Fibroblast of upper back skin (primary cell): ENCODE measurements at places on chromosomes 7 and 10.

- DNase-seq: no peak
Observed at GRCh38 chr7:50349963-50350944, 45.7 kb downstream of the IKZF1 start.

DNA sequence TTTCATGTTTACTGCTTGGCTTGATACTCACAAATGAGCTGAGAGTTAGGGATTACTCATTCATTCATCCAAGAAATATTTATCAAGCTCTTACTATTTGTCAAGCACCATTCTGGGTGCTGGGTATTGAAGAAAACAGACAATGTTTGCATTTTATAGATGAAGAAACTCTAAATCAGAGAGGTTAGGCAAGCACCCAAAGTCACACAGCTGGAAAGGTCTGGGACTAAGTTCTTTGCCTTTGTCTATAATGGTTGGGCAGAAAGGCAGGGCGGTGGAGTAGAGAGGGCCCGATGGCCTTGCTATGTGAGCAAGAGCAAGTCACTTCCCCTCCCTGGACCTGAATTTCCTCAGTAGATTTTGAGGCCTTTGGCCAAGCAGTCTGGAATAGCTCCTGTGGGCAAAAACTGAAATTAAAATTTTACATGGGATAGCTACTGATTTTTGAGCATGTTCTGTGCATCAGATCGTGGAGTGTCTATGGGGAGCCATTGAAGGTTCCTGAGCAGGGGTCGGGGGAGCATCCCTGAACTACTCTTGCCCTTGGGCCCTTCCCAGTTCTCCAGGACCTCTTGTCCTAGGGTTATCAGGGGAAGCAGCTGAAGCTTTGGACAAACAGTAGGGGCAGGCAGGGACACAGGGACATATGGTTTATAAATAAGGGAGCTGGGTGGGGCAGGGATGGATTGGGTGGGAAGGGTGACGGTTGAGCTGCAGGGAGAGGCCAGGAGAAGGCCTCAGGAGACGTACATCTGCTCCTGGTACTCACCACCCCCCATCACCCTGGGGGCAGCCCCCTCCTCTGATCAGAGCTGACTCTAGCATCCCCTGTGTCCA, 23.3 kb downstream of the AQP1 start:
- DNase-seq: no peak

- DNase-seq: peak; percentile 26
Observed at GRCh38 chr10:16440396-16441133, 3.8 kb downstream of the PTER start.

- DNase-seq: peak; percentile 9
Observed at GRCh38 chr7:8261711-8262695, at the start of gene ICA1. Gene ICA1, minus strand, starts transcription at chr7:8262167. Its CDS starts 26,241 bp downstream, at chr7:8235926.

- DNase-seq: peak; percentile 70
Observed at GRCh38 chr10:82378146-82378545, 503.2 kb downstream of the NRG3 start.

GRCh38 chr10:102832987-102833386, 4.2 kb downstream of the CYP17A1 start:
- peak; percentile 32 for DNase-seq

GRCh38 chr10:68231817-68232251, at the start of gene ATOH7:
Gene ATOH7, minus strand, starts transcription at chr10:68232113. Its CDS starts 436 bp downstream, at chr10:68231677.
- DNase-seq: no peak

GRCh38 chr10:103806395-103807187, 48.8 kb downstream of the SH3PXD2A start:
- DNase-seq: no peak

- no peak for DNase-seq
Observed at GRCh38 chr10:8811201-8811600, 756.7 kb downstream of the GATA3 start.

GRCh38 chr7:88204525-88205110, 15.2 kb downstream of the SRI start:
- no peak for DNase-seq

DNA sequence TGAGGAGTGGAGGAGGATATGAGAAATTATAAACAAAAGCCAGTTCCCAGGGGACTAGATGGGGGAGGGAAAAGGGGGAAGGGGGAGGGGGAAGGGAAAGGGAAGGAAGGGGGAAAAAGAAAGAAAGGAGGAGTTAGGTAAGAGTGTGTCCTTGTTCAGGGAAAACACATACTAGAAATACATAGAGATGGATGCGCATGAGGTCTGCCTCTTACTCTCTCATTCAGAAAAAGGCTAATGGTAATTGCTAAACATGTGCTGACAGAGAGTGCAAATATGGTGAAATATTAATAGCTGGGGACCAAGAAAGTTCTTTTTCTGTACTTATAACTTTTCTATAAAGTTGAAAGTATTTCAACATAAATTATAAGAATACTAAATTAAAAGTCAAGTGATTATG, 64.5 kb downstream of the ZFAND4 start:
- no peak for DNase-seq

- DNase-seq: no peak
Observed at GRCh38 chr10:29022513-29022912, 266.4 kb upstream of the LYZL1 start.

GRCh38 chr7:151844071-151844824, 32.7 kb downstream of the PRKAG2 start:
- DNase-seq: peak; percentile 18

DNA sequence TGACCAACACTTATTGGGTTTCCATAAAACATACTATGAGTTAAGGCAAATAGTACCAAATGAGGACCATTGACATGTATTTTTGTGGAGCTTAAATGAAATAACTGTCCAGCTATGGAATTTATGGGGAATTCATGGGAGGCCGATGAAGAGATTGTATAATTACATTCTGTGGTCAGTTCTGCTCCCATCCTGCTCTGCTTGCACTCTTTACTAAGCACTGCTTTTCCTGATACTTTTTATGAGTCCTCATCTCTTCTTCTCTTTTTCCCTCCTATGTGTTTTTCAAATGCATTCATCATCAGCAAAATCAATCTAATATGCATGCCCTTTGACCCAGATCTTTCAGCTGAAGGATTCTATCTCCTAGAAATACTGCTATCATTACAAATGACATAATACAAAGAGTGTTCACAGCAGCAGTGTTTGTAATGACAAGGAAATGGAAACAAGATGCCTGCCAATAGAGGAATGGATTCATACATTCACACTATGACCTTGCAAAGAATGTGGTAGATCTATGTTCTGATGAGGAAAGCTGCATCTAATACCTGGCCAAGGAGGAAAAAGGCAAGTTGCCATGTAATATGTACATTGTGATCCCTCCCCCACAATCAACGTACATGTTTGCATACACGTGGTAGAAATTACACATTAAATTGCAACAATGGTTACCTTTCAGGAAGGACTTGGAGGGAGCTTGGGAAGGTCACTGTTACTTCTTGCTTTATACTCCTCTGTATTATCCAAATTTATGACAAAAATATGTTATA, 73.9 kb downstream of the PCGF5 start:
- peak; percentile 53 for DNase-seq

- DNase-seq: no peak
Observed at GRCh38 chr10:639751-640672, 49.5 kb downstream of the DIP2C start.

- DNase-seq: no peak
Observed at GRCh38 chr7:99457650-99458493, 8.1 kb downstream of the ATP5MF start.

GRCh38 chr7:19101909-19102308, 15.5 kb downstream of the TWIST1 start:
- peak; percentile 51 for DNase-seq

- DNase-seq: no peak
Observed at GRCh38 chr10:85916994-85917573, 449.5 kb downstream of the GRID1 start.

- no peak for DNase-seq
Observed at GRCh38 chr7:20906801-20907453, 120.2 kb upstream of the SP8 start.

GRCh38 chr7:106957766-106958165, 86.7 kb upstream of the PRKAR2B start:
- no peak for DNase-seq

DNA sequence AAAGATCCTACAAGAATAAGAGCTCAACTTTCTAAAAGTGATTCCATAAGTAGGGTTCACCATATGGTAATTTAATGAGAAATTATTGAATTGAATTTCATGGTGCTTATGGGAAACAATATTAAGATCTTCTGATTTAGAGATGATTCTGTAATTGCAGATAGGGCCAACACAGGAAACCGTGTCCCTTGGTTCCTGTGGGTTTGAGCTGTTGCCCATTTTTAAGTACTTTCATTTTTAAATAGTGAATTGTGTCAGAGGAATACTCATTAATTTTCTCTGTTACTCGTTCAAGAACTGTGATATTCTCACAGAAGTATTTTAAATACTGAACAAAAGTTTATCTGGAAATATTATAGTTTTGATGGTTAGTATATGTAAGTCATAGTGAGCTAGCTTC, 129.2 kb downstream of the SRI start:
- no peak for DNase-seq

DNA sequence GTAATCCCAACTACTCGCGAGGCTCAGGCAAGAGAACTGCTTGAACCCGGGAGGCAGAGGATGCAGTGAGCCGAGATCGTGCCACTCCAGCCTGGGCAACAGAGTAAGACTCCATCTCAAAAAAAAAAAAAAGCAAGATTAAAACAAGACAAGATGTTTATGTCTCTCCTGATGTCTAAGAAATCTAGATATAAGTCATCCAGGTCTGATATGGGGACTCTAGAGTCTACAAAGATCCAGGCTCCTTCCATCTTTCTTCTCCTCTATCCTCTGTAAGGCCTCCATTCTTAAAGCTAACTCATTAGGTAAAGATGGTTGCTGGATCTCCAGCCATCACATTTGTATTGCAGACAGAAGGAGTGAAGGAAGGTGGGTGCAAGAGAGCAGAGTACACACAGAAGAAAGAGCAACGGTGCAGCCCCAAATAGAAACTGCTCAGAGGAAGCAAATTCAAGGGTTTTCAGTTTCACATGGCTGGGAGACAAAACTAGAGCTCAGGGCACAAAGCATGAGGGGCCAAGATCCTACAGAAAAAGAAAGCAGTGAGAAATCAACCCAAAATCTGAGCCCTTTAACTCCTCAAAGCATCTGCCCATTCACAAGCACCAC, 57.6 kb downstream of the USP6NL start:
- DNase-seq: no peak

- no peak for DNase-seq
Observed at GRCh38 chr7:128247108-128247507, 6.0 kb downstream of the LEP start.

GRCh38 chr10:61471491-61471890, 18.3 kb upstream of the TMEM26 start:
- DNase-seq: no peak

- no peak for DNase-seq
Observed at GRCh38 chr10:67518043-67518442, 178.0 kb downstream of the CTNNA3 start.

GRCh38 chr10:110269374-110270318, 35.1 kb downstream of the SMNDC1 start:
- no peak for DNase-seq

- peak; percentile 34 for DNase-seq
Observed at GRCh38 chr7:149586646-149587645, 89.3 kb upstream of the ZNF746 start.

DNA sequence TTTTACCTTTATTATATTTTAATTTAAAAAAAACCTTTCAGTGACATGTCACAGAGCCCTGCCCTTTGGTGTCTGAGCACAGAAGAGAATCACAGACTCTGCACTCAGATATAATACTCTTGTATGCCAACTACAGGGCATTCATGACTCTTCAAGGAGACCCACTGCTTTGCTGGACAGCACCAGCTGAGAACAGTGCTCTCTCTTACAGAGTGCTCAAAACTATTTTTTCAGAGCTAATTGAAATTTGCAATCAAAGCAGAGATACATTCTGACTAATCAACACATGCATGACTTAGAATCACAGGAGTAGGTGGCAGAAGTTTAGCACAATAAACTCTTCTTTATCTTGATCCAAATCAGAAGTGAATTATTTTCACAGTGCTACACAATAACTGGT, 99.1 kb downstream of the OSBPL3 start:
- DNase-seq: no peak

GRCh38 chr7:78082556-78082955, 284.0 kb downstream of the PHTF2 start:
- DNase-seq: no peak

GRCh38 chr7:115984105-115984504, 46.5 kb downstream of the TFEC start:
- peak; percentile 20 for DNase-seq

GRCh38 chr7:296373-296945, 6.5 kb downstream of the FOXL3 start:
- no peak for DNase-seq

DNA sequence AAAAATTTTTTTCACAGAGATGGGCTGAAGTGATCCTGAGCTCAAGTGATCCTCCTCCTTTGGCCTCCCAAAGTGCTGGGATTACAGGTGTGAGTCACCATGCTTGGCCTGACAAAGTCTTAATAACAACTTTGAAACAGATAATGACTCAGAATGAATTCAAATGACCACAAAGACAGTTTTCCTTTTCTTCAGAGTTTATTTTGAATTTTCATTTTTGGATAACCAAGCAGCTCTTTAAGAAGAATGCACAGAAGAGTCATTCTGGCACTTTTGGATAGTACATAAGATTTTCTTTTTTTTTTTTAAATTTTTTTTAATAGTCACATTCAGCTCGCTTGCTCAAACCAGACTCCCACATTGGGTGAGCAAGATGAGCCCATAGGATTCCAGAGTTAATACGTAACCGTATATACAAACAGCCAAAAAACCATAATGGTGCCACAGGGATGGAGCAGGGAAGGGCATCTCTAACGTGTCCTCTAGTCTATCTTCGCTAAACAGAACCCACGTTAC, 43.0 kb upstream of the NMT2 start:
- DNase-seq: peak; percentile 80
